Activated naive CD4-positive, alpha-beta T cell treated with anti-CD3 and anti-CD28 coated beads, Interleukin-2, amount 50 U/mL, for 72 hours (primary cell): ENCODE measurements at places on chromosomes 5 and 9. TPM values are rescaled to one million over a fixed set of nuclear protein-coding genes. Genes with fewer than 3 reads are reported as not detected.

- DNase-seq, result no peak
Observed at GRCh38 chr5:167271511-167271910, 1019.9 kb upstream of the WWC1 start.

GRCh38 chr5:61621202-61621650, 289.2 kb downstream of the ZSWIM6 start:
- no peak for DNase-seq

- DNase-seq, result no peak
Observed at GRCh38 chr9:96751815-96752214, 26.1 kb downstream of the ZNF510 start.

DNA sequence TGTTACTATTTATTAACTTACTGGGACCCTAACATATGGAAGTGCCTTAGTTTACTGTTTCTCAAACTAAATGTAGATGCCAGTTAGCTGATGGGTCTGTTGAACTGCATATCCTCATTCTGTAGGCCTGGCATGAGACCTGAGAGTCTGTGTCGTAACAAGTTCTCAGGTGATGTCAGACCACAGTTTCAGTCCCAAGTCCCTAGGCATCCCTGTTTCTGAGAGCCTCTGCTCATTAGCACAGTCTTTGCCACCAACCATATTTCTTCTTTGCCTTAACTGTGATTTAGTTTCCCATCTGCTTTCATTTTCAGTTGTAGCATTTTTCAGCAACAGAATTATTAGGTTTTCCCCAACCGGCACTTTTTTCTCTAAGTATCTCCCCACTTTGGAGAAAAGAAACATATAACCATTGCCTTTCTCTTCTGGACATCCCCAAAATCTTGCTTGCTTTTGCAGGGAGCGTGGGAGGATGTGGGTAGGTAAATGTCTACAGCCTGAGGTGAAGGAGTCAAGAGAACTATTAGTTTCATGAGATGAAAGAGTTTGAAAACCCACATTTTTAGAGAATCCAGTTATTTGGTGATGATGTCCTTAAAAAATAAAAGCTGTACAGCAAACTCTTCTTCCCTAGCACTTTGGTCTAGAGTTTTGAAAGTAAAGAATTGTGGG, 74.6 kb downstream of the NUDT12 start:
- no peak for DNase-seq

DNA sequence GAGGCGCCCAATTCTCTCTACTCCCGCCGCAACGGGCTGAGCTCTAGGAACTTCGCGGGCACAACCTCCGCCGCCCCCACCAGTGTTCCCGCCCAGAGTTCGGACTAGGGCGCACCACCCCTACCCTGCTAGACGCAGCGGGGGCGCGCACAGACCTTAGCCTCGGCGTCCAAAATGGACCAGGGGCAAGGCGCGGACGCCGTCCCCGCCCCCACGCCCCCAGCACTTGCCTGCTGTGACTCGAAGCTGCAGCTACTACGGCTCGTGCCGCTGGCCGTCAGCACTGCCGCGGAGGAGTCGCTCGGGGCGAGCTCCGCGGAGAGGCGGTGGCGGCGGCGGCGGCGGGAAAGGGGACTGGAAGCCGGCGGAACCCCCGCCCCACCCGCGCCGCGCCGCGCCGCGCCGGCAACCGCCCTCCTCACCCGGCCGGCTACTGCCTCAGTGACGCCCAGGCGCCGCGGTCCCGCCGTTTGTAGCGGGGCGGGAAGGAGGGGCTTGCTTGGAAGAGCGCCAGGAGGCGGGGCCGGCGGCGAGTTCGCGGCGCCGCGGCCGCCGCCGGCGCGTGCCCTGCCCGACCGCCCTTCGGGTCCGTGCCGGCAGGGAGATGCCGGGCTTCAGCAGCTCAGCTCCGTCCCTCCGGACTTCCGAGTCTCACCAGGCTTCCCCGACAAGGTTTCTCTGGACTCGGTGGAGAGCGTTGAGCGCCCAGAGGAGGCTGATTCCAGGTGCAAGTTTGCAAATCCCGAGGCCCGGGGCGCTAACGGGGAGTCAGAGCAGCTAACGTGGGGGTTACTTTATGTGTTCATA, 4.5 kb downstream of the ELAVL2 start:
- no peak for DNase-seq

CDHR2 gene
- total RNA-seq, result 0.54 TPM

- no peak for DNase-seq
Observed at GRCh38 chr9:120856700-120857099, 14.0 kb upstream of the PSMD5 start.

- DNase-seq, result no peak
Observed at GRCh38 chr9:89813482-89813881, 208.7 kb downstream of the GADD45G start.

DNA sequence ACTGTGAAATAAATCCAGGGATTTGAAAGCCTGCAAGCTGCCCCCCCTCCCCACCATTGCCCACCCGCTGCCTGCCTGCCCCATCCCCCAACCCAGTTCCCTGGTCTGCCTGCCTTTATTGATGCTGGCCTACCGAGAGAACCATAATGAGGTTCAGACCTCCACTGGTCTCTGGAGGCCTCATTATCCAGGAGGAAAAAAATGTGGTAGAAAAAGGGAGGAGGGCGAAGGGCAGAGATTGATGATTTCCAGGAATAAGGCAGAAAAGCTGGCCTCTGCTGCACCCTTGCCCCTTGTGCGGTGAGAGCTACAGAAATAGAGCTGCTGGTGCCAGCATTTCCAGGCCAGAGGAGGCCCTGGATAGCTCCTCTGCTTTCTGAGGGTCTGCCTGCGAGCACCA, 216.1 kb downstream of the PAPPA start:
- no peak for DNase-seq

- DNase-seq, result no peak
Observed at GRCh38 chr5:97192580-97193354, 9.7 kb upstream of the RIOK2 start.

DNA sequence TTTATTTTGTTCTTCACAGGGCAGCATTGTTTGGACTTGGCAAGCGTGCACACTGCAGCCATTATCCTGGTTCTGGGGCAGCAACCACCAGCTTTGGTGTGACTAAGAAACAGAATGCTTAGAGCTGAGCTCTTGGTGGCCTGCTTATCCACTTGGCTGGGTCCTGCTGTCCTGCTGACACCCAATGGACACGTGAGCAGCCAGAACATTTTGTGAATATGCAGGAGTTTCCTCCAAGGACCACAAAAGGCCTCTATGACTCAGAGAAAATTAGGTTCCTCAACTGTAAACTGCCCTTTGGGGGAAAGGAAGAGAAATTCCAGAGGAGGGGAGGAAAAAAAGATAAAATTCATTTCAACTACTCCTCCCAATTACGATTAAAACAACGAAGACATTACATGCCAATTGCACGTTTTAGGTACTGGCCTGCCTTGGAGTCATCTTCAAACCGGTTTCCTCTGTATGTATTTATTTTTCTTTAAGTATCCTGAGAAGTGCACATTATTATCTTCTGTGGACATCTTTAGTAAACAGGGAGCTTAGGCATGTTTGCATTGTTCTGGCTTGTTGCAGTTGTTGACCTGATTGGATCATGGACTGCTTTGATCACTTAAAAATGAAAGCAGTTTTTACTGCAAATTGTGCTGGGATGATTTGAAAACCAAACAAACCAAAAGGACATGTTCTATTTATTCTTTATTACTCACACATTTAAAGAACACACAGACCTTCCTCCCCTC, 82.3 kb upstream of the TLE4 start:
- DNase-seq, result no peak

GRIN1 gene
- total RNA-seq, result 0.10 TPM

GRCh38 chr5:173324115-173325001, 3.9 kb downstream of the STC2 start:
- DNase-seq, result no peak

GRCh38 chr5:74452856-74453255, 187.7 kb downstream of the ENC1 start:
- DNase-seq, result no peak
